Esophagus mucosa (tissue), 1 donor: ENCODE measurements at places on chromosomes 4 and X. TPM values are rescaled to one million over a fixed set of nuclear protein-coding genes. Genes with fewer than 3 reads are reported as not detected.

DNA sequence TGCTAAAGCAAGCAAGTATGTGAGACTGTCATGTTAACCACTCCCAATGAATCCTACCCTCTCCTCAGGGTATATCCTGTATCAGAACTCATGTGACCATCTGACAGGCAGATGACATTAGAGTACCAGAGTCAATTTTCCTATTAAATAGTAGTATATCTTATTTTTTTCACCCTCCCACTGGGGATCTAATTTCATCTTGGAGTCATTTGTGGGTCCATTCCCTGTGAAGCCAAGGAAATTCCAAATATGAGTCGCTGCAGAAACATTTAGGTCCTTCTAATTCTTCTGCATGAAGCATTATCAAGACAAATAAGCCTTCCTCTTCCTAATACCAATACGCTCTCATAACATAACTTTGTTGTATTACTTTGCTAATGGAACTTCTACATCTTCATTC, 52.2 kb upstream of the BLTP1 start:
- ATAC-seq = no peak

DNA sequence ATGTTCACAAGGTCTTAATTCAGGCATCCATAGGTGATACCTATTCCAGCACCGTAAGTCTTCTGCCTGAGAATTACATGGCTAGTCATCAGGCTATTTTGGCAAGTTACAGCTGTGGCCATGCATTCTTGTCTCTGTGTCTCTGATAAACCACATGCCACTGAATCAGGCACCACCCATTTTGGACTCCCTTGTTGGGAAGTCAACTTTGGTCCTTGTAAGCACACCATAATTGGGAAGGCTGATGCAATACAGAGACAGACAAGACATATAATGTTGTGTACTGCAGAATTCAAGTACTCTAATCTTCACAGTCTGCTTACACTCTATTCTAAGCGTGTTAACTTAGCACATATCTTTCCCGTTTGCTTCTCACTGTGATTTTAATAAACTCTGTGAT, 483.7 kb upstream of the FTHL17 start:
- ATAC-seq = no peak

DNA sequence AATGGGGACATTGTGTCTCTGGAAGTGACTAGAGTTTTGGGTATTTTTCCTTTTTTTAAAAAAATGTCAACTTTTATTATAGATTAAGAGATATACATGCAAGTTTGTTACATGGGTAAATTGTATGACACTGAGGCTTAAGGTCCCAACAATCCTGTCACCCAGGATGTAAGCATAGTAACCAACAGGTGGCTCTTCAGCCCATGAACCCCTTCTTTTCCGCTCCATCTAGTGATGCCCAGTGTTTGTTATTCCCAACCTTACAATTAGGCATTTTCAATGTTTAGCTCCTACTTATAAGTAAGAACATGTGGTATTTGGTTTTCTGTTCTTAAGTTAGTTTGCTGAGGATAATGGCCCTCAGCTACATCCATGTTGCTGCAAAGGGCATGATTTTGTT, 102.7 kb downstream of the GRID2 start:
- no peak for ATAC-seq

DNA sequence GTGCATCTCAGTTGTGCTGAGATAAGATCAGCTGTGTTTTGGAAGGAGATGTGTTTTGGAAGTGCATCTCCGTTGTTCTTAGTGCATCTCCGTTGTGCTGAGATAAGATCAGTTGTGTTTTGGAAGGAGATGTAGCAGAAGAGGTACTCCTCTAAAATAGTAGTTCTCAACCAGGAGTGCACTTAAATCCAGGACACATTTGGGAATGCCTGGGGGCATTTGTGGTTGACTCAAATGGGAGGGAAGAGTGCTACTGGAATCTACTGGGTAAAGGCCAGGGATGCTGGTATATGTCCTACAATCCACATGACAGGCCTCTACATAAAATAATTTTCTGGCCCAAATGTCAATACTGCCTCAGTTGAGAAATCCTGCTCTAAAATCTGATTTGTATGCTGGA, 70.8 kb upstream of the CHRDL1 start:
- ATAC-seq = no peak

C4orf50 gene
- 0.04 TPM for total RNA-seq

VGLL1 gene
- 0.36 TPM for total RNA-seq
